Tibial nerve (tissue), 4 donors: ENCODE measurements at places on chromosomes 6 and 20.

GRCh38 chr6:60754879-60755278, 1531.1 kb downstream of the KHDRBS2 start:
- no peak for DNase-seq

GRCh38 chr6:41596096-41596685, 42.1 kb upstream of the MDFI start:
- DNase-seq: no peak

GRCh38 chr6:55578537-55579363, at the start of gene HMGCLL1:
Gene HMGCLL1 (minus strand): TSS chr6:55579192. CDS start chr6:55579055, 137 bp downstream.
- DNase-seq: no peak

GRCh38 chr20:57501461-57502335, 23.2 kb downstream of the CTCFL start:
- no peak for DNase-seq

GRCh38 chr6:99216959-99217358, 132.5 kb downstream of the FAXC start:
- no peak for DNase-seq

GRCh38 chr6:25254671-25255070, 24.5 kb upstream of the CARMIL1 start:
- DNase-seq: no peak

GRCh38 chr6:20227350-20227749, 15.1 kb upstream of the MBOAT1 start:
- DNase-seq: no peak

GRCh38 chr6:122400121-122400450, 634 bp downstream of the HSF2 start:
- DNase-seq: no peak

DNA sequence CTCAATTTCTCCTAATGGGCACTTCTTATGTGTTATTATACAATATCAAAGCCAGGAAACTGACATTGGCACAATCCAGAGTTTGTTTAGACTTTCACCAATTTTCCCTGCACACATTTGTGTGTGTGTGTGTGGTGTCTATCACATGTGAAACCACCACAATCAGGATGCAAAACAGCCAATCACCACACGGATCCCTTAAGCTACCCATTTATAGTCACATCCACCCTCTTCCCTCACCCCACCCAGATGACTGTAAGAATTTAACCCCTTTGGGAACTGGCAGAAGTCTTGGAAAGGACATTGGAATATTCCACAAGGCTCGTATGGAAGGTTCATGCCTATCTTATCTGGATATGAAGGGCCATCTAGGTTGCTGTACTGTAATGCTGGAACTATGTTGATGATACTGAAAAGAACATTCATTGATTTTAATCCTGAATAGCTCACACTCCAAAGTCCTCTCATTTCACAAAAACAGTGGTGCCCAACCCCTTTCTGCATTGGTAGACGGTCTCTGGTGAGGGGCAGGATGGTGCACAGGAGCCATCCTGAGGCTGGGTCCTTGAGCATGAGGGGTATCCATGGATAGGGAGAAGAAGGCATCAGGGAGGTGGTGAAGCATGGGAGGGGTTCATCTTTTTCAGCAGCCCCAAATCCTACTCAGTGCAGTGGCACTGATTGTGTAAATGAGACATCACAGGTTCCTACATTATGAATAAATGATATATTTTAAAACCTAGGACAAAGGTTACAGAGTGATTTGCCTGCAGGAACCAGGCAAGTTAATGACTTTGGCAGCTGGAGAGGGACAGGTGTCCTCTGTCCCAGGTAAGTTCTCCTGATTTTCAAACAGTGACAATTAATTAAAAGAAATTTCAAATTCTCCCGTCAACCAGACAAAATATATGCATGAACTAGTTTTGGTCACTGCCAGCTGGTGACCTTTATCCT, 12.1 kb upstream of the CTCFL start:
- DNase-seq: no peak

DNA sequence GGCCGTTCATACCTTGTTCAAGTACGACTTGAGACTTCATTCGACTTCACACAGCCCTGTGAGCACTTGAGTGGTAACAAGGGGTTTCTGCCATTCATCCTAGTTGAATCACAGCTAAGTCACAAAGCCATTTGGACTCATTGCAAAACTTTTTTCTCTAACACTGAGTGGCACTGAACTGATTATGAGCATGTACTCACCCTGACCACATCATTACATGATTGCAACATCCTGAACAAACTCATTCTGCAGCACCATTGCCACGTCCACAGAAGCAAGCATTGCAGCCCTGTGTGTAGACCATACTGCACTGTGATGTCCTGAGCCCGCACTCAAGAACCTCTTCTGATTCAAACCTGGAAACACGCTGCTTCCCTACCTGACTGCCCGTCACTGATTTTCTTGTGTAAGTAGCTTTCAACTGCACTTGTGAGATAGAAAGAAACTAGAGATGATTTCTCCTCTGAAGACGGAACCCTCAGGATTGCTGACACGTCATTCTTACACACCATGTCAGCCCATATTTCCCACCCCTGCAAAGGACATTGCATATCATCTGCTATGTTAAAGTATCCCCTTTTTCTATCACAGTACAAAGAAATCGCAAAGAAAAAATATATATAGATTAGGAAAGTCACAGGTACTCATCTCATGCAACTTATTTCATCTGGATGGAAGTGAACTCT, 81.6 kb downstream of the C6orf118 start:
- no peak for DNase-seq

- no peak for DNase-seq
These were observed 151.1 kb upstream of the B3GAT2 start for GRCh38 chr6:71107911-71108420.

GRCh38 chr6:92723390-92723931, 695.9 kb downstream of the EPHA7 start:
- no peak for DNase-seq

DNA sequence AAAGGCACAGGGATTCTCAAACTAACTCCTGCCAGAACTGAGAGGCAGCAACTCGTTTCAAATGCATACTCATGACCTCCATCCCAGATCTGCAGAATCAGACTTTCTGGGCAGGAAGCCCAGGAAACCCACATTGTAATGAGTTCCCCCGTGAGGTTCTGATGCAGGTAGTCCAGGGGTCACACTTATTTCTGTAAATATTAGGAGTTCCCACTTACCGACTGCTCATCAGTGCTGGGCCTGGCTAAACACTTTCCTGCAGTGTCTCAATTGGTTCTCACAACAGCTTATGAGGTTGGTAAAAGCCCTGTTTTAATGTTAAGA, 11.6 kb downstream of the DUSP15 start:
- no peak for DNase-seq

DNA sequence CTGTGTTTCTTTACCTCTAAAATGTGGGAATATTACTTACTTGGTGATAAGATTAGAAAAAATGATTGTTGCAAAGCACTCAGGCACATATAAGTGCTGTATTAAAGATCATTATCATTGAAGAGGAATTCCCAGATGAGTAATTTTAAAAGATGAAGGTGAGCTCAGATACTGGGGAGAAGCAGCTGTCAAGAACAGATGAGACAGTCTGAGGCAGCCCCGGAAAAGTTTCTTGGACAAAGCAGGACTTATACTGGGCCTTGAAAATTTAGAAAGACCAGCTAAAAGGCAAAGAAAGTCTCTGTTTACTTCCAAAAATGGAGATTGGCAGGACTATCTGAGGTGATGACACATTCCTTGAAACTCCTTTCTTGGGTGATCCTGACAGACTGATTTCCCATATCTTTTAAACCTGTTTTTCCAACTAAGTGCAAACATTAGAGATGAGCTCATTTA, 93.8 kb upstream of the MARCKS start:
- DNase-seq: no peak

- no peak for DNase-seq
These were observed 664 bp upstream of the TPBG start for GRCh38 chr6:82362878-82363427.

GRCh38 chr6:44666324-44666723, 278.8 kb downstream of the CDC5L start:
- DNase-seq: no peak

DNA sequence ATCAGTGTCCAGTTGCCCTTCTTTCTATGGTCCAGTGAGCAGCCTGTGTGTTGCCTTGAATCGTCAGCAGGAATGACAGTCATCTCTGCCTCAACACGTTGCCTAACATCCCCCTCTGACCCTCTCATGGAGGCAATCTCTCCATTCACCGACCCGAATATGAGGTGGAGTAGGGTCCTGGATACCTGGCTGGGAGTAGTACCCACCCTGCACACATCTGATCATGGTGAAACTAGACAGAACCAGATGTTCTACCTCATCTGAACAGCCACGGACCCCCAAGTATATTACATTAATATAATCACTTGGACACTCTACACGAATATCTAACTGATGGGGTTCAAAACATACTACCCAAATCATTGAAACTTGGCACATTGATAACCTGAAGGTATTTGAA, 77.0 kb upstream of the COL21A1 start:
- DNase-seq: no peak

DNA sequence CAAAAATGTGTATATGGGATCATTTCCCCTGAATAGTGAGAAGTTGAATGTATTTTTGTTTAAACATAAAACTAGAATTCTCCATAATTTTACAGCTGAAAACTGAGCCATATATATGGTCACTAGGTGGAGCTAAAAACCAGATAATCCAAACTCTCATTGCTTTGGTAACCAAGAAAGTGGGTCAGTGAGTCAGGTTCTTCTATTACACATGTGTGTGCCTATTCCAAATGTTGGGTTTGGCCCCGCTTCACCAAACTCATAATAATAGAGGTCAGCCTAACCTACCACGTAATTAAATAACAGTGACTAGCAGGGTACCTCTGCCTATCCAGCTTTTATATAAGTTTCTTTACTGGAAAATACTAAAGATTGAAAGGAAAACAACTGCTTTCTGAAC, 19.3 kb upstream of the RNGTT start:
- DNase-seq: no peak

DNA sequence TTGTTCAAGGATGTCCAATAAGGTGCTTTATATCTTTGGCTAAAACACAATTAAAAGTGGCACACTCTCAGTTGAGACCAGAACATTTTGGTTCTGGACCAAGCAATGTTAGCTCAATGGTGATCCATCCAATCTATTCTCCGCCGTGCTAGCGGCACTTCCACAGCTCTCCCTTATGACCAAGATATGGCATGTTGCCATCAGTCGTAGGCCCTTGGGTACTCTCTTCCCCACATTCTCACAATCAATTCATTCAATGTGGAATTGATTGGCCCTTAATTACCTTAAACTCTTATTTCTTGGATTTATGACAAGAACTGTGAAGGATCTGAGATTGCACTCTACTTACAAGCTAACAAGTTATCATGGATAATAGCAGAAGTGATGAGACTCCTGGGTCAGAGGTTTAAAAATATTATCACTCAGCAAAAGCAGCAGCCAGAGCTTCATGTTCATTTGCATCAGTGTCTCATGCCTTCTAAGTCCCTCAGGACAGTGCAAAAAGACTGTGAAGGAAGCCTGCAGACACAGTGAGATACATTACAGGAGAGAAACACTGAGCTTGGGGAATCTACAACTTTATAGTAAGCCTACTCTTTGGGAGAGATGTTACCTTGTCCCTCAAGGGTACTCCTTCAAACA, 80.0 kb upstream of the ARG1 start:
- no peak for DNase-seq

GRCh38 chr20:16517946-16518783, 55.1 kb downstream of the KIF16B start:
- DNase-seq: no peak

- peak; percentile 40 for DNase-seq
These were observed 1.3 kb upstream of the SIRPA start for GRCh38 chr20:1893721-1894470.

DNA sequence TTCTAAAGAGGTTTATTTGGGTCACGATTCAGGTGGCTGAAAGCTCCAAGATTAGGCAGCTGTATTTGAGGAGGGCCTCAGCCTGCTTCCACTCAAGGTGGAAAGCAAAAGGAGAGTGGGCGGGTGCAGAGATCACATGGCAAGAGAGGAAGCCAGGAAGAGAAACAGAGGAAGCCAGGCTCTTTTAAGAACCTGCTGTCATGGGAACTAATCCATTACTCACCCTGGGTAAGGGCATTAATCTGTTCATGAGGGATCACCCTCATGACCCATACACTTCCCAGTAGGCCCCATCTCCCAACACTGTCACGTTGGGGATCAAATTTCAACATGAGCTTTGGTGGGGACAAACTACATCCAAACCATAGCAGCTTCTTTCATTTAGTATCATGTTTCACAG, 53.9 kb downstream of the DHX35 start:
- DNase-seq: no peak

DNA sequence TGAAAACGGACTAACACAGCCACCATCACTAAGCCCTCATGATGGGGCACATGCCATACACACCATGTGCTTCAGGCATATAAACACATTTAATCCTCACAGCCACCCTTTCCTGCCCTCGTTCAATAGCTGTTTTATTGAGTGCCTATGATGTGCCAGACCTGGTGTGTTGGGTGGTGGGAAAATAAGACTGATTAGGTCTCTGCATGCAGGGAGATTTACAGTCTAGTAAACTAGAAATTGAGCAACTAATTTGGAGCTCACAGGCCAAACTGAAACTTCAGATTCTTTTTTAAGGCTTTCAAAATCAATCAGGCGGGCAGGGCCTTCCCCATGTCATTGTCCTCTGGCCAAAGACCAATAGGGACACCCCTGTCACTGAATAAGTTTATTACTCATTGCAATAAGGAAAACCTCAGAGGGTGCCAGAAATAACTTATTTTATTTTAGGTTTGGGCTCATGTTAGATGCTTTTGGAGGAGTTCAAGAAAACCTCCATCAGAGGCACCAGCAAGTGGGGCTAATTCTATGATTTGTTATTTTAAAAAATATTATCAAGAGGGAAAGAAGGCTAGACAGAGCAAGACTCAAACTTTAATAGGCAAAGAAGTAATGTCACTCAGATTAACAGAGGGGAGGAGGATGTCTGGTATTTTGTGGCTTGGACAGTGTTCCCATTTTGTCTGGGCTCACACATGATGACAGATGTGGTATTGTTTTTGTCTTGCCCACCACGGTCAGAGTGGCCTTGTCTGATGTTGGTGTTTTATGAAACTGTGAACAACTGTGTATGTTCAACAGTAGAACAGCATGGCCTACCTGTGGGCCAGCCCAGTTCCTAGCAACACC, 12.0 kb downstream of the ZFP64 start:
- DNase-seq: no peak

GRCh38 chr6:17851001-17851719, 136.3 kb downstream of the KIF13A start:
- DNase-seq: no peak

GRCh38 chr6:159462431-159462830, 230.6 kb downstream of the SOD2 start:
- no peak for DNase-seq

DNA sequence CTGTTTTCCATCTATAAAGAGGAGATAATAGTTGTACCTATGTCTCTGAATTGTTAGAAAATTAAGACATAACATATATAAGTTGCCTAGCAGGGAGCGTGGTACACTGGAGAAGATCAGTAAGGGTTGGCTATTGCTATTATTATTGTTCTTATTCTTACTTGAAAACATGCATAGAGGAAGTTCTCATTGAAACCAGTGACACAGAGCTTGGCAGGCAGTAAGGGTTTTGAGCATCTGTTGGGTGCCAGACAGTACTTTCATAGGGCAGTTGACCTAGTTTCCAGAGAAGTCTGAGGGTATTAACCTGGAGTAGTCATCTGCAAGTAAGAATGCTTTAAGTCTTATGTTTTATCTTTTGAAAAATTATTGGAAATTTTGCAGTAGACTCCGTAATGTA, 13.3 kb upstream of the SGK1 start:
- no peak for DNase-seq

GRCh38 chr20:461254-462198, 807 bp downstream of the TBC1D20 start:
- peak; percentile 11 for DNase-seq

- DNase-seq: no peak
These were observed 89.4 kb downstream of the C6orf118 start for GRCh38 chr6:165220045-165220444.

- no peak for DNase-seq
These were observed 336.0 kb downstream of the QKI start for GRCh38 chr6:163750431-163751031.
